ENCODE measurements at places on chromosomes 2 and 18.

GRCh38 chr2:12127638-12128037 lies 381.2 kb downstream of the LPIN1 start:
- DNase-seq: no peak

DNA sequence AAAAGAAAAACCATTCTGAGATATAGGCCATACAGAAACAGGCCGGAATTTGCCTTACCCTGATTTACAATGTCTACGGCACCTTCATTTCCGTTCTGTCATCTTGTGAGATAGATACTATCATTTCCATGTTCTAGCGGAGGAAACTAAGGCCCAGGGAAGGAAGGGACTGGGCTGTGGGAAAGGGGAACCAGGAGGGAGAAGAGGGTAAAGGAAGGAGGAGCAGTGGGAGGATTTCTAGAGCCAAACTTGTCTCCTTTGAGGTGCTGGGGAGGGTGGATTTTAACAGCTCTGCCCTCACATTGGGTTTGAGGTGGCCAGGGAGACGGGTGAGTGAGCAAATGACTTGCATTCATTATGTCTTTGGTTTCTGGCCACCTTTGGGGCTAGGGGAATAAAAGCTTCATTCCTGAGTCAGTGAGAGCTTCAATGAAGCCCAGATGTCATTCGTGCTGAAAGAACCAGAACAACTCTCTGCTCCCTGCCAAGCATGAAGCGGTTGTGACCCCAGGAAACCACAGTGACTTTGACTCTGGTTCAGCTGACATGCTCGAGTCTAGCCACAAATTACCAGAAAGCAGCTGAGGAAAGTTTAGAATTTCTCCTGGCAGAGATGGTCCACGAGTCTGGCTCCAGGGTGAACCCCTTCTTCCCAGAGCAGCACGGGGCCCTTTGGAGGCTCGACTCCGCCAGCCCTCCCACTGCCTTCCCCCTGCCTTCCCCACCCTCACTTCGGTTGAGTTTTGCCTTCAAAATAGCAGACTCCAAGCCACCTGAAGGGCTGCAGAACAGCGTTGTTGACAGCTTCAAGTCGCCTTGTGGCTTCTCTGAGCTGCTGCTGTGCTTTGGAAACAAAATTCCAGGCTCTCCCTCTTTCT lies 3.8 kb downstream of the ACTG2 start:
- DNase-seq: no peak

DNA sequence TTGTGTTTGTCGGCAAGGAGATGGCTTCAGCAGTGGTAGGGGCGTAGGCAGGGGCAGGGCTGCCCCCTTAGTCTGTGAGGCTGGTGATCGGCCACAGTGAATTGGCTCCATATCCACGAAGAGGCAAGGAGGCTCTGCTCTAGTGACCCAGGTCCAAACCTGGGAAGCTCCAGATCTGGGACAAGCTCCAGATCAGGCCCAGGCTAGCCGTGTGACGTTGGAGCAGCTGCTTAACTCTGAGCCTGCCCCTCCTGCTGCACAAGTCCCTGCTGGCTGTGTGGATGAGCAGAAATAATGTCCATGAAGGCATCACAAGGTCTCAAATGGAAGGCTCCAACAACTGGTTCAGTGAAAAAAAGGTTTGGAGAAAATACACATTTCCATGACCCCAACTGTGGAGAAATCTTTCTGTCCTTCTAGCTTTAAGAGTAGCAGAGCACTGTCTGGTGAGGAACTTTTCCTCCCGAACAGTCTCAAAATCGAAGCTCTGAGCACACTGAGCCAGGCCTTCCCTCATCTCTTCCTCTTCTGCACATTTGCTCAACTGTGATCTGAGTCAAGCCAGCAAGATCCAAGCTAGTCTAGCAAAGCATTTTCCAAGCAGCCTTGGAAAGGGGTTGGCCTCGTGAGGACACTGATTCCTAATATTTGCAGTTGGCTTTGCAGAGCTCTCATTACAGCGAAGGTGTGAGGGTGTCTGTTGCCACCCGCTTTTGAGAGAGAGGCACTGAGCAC lies 67.0 kb upstream of the TCF7L1 start:
- no peak for DNase-seq

- no peak for DNase-seq
Observed at GRCh38 chr2:53655256-53655655, 112.3 kb upstream of the CHAC2 start.

GRCh38 chr18:70195014-70195614 lies 10.4 kb downstream of the RTTN start:
- no peak for DNase-seq
